CD4-positive, alpha-beta T cell treated with Interferon gamma for 1 hour (primary cell): ENCODE measurements at places on chromosomes 2 and 18.

DNA sequence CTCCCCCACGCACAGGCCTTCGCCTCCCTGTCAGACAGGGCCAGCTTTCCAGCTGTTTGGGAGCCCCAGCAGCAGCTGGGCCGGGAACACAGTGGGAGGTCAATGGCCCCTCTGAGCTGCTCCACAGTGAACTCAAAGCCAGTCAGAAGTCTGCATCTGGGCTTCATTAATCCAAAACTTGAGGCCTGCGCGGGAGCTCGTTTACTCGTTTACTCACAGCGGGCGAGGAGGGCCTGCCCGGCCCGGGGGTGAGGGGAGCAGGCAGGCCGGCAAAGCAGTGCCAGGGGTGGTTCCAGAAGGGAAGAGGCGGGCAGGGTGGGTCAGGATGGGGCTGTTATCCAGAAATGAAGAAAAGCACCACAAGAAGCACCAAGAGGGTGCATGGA is 36.8 kb upstream of the SEMA4C start:
- no peak for DNase-seq

DNA sequence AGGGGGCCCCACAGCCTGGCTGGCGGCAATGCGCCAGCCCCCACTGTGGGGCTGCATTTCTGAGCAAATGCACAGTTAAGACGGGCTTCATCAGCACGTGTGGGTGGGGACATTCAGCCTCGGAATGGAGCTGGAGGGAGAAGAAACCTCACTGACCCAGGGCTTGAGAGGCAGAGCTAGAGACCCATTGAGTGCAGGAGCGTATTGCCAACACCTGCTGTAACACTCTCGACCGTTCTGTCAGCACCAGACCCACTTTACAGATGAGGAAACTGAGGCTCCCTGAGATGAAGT is 200.9 kb upstream of the RAB6C start:
- no peak for DNase-seq

- DNase-seq: no peak
Measured at GRCh38 chr2:439556-440402, 151.9 kb upstream of the ALKAL2 start.

DNA sequence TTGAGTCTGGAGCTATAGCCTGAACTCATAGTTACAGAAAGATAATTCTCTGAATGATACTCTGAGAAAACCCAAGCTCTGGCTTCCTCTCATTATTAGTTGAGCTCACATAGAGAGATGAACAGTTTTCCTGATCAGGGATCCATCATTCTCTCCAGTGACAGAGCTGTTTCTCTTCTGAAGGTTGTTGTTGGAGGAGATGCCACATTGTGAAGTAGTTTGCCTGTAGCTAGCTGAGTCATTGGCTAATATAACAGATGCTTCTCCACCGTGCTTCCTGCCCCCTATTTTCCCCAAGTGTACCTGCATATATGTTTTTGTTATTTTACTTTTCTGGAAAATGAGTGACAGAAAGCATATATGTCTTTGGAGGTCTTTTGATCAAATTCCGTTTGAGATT is 64.6 kb downstream of the OSBPL6 start:
- DNase-seq: no peak
